ENCODE measurements at places on chromosomes 3 and 15.

- no peak for DNase-seq
Measured at GRCh38 chr3:132660811-132661070, 612 bp downstream of the UBA5 start.

GRCh38 chr3:40265181-40265580 is 44.3 kb upstream of the EIF1B start:
- no peak for DNase-seq

GRCh38 chr3:95798628-95799027 is 1015.8 kb upstream of the EPHA6 start:
- DNase-seq: no peak

DNA sequence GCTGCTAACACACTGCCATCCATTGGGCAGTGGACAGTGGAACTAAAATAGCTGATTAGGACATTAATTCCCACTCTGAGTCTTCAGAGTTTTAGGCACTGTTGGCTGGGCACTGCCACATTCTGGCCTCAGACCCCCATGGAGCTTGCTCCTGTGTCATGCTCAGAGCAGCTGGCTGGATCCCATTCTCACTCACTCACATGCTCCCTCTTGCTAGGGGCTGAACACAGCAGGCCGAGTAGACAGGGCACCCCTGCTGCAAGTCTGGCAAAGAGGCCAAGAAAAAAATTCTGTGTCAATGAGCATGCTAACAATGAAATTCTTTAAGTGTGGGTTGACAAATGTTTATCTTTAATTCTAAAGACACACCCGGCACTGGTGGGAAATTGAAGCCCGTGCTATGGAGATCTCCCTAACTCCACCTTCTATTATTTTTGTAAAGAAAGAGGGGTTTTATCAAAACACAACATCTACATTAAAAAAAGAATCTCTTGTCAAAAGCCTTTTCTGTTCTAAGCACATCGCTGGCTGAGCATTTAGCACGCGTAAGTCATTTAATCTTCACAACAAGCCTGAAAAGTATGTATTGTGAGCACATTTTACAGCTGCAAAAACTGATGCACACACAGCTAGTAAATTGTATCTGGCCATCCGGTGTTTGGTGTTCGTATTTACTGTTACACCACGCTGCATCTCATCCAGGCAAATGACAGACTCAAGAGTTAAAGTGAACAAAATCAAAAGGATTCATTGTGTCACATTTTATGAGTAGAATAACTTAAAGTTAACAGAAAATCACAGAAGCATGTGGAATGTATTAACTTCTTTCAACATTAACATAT is 362.1 kb downstream of the PLOD2 start:
- DNase-seq: peak; percentile 18

DNA sequence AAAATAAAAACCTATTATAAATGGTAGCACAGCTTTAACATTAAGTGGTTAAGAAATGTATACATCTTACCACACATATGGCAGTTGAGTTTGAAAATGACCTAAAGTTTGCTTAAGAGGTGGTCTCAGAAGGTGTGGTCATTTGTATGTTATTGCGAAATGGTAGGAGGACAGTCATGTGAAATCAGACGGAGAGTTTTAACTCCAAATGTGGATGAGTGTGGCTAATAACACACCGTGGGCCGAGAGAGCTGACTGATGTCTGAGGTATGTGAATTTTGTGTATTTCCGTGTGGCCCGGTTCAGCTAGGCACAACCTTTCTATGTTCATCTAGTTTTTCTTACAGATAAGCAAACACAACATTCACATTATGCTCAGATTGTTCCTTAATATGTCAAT is 71.9 kb downstream of the ARNT2 start:
- no peak for DNase-seq

DNA sequence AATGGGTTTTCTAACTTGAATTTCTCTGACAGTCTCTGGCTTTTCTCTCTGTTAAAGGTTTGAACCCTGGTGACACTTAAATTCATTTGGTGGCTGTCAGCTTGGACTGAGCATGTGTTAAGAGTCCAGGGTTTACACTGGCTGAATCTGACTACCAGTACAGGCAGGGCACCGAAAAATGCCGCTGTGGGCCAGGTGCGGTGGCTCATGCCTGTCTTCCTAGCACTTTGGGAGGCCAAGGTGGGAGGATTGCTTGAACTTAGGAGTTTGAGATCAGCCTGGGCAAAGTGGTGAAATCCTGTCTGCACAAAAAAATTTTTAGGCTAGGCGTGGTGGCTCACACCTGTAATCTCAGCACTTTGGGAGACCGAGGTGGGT is 1.8 kb downstream of the MANF start:
- DNase-seq: no peak

- no peak for DNase-seq
Measured at GRCh38 chr15:49556437-49556836, 64.2 kb downstream of the FAM227B start.

GRCh38 chr3:156825795-156826143 is 384 bp upstream of the LEKR1 start:
- no peak for DNase-seq

DNA sequence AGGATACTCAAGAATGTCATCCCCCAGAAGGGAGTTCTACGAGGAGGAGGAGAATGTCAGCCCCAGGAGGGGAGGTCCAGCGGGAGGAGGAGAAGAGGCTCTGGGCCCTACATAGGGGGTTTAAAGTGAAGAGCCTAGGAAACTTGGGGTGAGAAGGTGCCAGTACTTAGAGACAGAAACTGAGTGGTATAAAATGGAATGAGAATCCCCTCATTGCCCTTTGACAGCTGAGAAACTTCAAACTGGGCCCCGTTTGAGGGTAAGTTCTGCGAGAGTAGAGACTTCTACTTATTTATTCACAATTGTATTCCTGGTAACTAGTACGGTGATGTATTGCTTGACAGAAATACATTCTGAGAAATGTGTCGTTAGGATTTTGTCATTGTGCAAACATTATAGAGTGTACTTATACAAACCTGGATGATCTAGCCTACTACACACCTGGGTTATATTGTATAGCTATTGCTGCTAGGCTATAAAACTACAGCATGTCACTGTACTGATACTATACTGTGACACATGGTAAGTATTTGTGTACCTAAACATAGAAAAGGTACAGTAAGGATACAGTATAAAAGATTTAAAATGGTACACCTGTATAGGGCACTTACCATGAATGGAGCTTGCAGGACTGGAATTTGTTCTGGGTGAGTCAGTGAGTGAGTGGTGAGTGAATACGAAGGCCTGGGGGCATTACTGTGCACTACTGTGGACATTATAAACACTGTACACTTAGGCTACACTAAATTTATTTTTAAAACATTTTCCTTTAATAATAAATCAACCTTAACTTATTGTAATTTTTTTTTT is 62.0 kb downstream of the TSC22D2 start:
- no peak for DNase-seq

DNA sequence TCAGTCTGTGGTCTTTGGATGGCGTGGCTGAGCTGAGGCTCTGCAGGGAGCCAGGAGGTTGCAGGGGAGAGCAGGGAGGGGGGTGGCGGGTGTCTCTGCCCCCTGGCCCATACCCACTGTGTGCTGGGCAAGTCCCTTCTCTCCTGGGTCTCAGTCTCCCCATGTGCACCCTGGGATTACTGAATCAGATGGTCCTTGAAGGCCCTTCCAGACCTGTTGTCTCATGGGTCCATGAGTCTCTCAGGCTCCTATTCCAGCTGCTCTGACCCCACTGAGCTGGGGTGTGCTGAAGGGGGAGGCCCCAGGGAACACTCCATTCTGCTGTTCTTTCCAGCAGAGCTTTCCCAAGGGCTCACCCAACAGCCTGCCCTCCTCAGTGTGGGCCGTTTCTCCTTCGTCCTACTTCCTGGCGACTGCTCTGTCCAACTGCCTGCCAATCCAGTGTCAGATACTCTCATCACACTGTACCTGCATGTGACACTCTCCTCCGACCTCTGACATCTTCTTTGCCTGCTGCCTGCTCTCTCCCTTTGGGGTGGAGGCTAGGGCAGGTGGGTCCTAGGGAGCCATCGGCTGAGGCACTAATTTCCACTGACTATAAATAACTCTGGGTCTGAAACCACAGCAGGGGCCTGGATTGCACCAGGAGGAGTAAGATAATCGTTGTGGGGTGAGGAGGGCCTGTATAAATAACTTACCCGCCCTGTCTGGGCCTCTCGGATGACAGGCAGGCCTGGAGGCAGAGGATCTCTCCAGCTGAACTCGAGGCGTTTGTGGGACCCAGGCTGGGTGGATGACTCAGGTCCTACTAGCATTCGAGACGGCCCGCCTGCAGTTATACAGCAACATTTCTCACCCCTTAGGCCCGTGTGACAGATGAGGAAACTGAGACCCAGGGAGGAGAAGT is 67.1 kb downstream of the ATP2B2 start:
- peak; percentile 56 for DNase-seq

- DNase-seq: no peak
Measured at GRCh38 chr15:41416128-41416741, 660 bp upstream of the RTF1 start.

DNA sequence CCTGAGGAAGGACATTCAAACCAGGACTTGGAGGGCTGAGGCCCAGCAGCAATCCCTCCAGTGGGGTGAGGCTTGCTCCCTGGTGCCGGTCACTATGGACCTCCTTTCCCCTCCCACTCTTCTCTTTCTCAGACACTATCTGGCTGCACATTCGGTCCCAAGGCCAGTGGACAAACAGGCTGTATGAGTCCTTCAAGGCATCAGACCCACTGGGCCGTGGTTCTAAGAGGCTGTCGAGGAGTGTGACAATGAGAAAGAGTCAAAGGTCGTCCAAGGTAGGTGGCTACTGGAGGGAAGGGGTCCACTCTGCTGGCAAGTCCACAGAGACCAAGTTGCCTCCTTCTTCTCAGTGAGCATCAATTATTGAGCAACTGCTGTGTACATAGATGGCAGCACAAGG is 28.0 kb downstream of the NOX5 start:
- no peak for DNase-seq

GRCh38 chr3:195524171-195524896 is 18.8 kb downstream of the PPP1R2 start:
- no peak for DNase-seq

DNA sequence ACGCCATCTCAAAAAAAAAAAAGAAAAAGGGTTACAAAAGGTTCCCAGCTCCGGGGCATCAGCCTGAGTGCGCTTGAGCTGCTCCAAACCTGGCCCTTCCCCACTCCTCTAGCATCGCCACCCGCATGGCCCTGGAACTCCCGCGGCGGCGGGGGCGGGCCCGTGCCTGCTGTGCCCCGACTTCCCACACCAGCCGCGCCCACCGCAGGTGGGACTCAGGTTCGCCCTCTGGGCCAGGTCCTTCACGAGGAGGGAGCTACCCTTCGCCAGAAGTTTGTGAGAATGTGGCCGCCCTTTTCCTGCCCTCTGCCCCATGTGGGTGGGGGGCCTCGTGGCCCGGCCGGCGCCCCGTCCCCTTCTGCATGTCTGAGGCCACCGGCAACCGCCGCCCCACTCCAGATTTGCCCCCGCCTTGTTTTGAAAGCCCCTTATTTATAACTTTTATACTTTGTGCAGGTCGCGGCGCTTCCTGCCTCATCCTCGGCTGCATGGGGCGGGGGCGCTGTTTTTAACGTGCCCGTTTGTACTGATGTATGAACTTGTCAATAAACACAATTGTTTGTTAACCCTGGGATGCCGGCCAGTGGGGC is 507 bp upstream of the JMJD7 start:
- DNase-seq: no peak

GRCh38 chr15:90773485-90773884 is 56.3 kb downstream of the BLM start:
- DNase-seq: no peak

DNA sequence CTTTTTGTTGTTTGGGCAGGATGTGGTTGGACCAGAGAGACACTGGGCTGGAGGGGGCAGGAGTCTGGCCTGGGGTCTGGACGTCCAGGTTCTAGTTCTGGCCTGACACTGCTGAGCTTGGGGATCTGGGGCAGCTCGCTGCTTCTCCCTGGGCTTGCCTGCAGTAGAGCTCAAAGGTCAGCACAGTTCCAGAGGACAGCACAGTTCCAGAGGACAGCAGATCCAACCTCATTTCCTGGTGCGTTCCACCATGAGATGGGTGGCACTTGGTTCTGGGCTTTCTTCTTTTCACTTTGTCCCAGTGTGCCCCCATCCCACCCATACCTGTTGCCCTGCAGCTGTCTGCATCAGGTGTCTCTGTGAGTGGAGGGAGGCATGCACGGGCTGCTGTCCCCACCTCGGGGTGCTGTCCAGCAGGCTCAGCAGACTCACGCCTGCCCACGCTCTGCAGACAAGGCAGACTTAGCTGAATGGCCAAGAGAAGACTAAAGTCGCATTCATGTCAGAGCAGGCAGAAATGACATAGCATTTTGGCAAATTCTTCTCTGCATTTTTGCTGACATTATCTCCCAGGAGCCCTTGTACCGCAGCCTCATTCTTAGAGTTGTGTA is 16.7 kb downstream of the CACNA2D3 start:
- no peak for DNase-seq

DNA sequence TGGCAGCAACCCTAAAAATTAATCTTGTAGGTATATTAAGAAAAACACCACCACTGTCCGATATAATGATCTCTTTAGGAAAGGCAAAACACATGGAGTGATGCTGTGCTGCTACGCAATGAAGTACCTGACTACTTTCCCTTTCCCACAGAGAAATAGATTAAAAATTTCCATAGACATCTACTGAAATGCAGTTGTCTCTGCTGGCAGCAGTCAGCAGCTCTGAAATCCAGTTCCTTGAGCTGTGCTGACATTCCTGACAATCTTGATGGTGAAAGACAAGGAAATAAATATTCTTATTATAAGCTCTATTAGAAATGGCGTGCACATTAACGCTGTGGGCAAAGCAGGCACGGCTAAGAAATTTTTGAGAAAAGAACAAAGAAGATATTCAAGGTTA is 287.6 kb downstream of the IL5RA start:
- DNase-seq: no peak

GRCh38 chr15:52496776-52497470 is 31.8 kb downstream of the MYO5A start:
- no peak for DNase-seq

GRCh38 chr15:98967096-98967495 is 40.5 kb downstream of the PGPEP1L start:
- no peak for DNase-seq

GRCh38 chr3:22284559-22284958 is 533.5 kb upstream of the ZNF385D start:
- DNase-seq: no peak

- no peak for DNase-seq
Measured at GRCh38 chr15:35717721-35718120, 171.8 kb upstream of the DPH6 start.

- no peak for DNase-seq
Measured at GRCh38 chr3:168807448-168807847, 711.7 kb upstream of the GOLIM4 start.

- no peak for DNase-seq
Measured at GRCh38 chr3:192246847-192247559, 480.3 kb downstream of the FGF12 start.
